Activated T-cell treated with anti-CD3 and anti-CD28 coated beads, Interleukin-2, amount 50 U/mL, for 72 hours (primary cell): ENCODE measurements at places on chromosomes 6 and 20. TPM values are rescaled to one million over a fixed set of nuclear protein-coding genes. Genes with fewer than 3 reads are reported as not detected.

GRCh38 chr6:30689022-30689865, 1.5 kb downstream of the NRM start:
- peaks cover 41% of the 10 kb centered on the region for H3K4me1 ChIP-seq
- H3K27ac ChIP-seq: peak overlapping the region; percentile 27
- H3K4me3 ChIP-seq: peak overlapping the region; percentile 98
- peaks cover 22% of the 10 kb centered on the region for H3K36me3 ChIP-seq
- no peak for DNase-seq

DNA sequence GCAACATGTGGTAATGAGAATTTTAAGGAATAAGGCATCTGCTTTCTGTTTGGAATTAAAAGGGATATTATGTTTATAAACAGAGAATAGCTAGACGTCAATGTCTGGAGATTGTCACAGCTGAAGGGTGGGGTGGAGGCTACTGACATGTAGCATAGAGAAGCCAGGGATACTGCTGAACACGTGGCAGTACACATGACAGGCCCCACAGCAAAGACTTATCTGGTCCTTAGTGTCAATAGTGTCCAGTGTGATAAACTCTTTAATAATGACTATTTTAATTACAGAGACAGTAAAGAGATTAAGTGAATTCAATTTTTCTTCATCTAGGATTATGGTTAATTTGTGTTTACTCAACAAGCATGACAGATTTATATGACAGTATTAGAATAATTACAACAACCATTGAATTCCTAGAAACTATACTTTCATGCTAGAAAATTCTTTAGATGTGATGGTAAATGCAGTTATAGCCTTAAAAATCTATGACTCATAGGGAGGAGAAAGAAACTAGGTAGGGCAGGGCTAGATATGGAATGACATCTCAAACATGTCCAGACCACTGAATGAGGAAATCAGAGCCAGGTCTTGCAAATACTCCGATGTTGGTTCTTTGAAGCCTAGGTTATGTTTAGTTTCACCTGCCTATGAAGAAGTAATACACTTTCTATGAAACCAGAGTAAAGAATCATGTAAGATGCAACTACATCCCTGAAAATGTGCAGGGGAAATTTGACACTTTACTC, 399.5 kb downstream of the PHF3 start:
- no peaks in the 10 kb centered on the region for H3K4me1 ChIP-seq
- H3K4me3 ChIP-seq: no peak overlapping the region
- H3K27ac ChIP-seq: no peak overlapping the region
- no peaks in the 10 kb centered on the region for H3K27me3 ChIP-seq
- no peak for DNase-seq
- H3K36me3 ChIP-seq: no peaks in the 10 kb centered on the region

DNA sequence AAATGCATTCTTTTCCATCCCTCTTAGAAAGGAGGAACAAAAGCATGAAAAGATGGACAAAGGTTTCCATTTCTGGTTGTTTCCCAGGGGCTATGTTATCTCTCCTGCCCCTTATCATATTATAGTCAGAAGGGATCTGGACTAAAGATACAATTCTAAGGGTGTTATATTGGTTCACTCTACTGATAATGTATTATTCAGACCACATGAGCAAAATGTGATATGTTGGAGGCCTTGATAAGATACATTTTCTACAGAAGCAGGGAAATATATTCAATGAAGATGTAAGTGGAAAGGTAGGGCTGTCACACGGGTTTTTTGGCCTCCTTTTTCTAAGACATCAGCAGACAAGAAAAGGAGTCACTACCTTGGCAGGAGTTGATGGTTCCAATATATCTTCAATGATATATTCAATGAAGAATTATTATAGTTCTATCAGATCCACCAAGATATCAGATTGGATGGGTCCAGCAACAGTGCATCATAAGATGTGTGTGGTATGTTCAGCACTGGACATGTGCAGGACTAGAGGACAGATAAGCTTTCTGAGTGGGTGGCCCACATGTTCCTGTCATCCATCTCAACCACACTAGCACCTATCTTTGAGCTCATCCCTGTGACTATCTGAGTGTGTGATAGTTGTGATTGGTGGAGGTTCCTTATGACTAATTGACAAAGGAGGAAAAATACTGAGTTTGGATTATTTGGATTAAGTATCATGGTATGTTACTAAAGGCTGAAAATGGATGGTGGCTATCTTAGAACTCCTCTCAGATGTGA, 5.7 kb upstream of the ZKSCAN3 start:
- peaks cover 9% of the 10 kb centered on the region for H3K27me3 ChIP-seq
- H3K4me1 ChIP-seq: no peaks in the 10 kb centered on the region
- H3K4me3 ChIP-seq: no peak overlapping the region
- peaks cover 17% of the 10 kb centered on the region for H3K36me3 ChIP-seq
- DNase-seq: no peak
- no peak overlapping the region for H3K27ac ChIP-seq

- H3K27me3 ChIP-seq: peaks cover 7% of the 10 kb centered on the region
- no peak overlapping the region for H3K27ac ChIP-seq
- no peaks in the 10 kb centered on the region for H3K36me3 ChIP-seq
- H3K4me1 ChIP-seq: peaks cover 6% of the 10 kb centered on the region
- DNase-seq: no peak
Observed at GRCh38 chr6:151118461-151119123, 121.2 kb upstream of the AKAP12 start.

- no peak overlapping the region for H3K27ac ChIP-seq
- no peak overlapping the region for H3K4me3 ChIP-seq
- no peaks in the 10 kb centered on the region for H3K27me3 ChIP-seq
Observed at GRCh38 chr6:127844529-127844928, 56.3 kb downstream of the THEMIS start.

DNA sequence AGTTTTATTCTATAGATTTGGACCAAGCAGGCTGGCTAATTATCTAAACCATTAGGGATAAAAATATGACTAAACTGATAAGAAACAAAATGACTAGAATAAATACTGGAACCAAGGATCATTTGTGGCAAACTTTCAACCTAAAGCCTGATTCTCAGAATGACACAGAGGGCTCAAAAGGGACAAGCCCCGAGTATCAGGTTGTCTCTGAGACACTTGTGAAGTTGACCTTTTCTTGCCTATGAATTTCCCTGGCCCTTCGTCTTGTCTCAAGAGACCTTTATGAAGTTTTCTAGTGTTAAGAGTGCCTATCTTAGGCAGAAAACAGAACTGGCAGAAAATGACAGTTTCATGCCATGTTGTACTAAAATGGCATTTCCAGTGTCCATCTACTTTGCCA, 68.3 kb downstream of the IMPG1 start:
- no peaks in the 10 kb centered on the region for H3K4me1 ChIP-seq
- H3K27ac ChIP-seq: no peak overlapping the region
- H3K4me3 ChIP-seq: no peak overlapping the region
- H3K36me3 ChIP-seq: no peaks in the 10 kb centered on the region

DNA sequence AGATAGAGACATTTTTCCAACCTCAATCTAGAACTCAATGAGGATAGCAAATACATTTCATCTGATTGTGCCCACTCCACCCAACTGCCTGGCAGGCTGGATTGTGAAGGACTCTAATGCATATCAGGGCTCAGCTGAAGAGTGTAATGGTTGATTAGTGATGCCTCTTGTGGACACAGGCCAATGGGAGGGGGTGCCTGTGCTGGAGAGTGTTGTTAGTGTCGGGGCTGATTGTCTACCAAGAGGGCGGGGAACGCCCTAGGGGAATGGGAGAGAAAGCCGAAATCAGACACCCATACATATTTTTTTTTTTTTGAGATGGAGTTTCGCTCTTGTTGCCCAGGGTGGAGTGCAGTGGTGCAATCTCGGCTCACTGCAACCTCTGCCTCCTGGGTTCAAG, 103.7 kb upstream of the SALL4 start:
- H3K27me3 ChIP-seq: no peaks in the 10 kb centered on the region
- H3K4me1 ChIP-seq: no peaks in the 10 kb centered on the region
- no peak for DNase-seq
- H3K36me3 ChIP-seq: no peaks in the 10 kb centered on the region
- H3K27ac ChIP-seq: no peak overlapping the region

- no peak overlapping the region for H3K27ac ChIP-seq
- peaks cover 2% of the 10 kb centered on the region for H3K36me3 ChIP-seq
- H3K4me1 ChIP-seq: peaks cover 6% of the 10 kb centered on the region
Observed at GRCh38 chr6:2719093-2719455, 31.6 kb downstream of the MYLK4 start.

GRCh38 chr6:56850626-56851025, 104.3 kb upstream of the BEND6 start:
- H3K27me3 ChIP-seq: peaks cover 48% of the 10 kb centered on the region
- H3K4me3 ChIP-seq: peak overlapping the region; percentile 81
- peaks cover 13% of the 10 kb centered on the region for H3K4me1 ChIP-seq

DNA sequence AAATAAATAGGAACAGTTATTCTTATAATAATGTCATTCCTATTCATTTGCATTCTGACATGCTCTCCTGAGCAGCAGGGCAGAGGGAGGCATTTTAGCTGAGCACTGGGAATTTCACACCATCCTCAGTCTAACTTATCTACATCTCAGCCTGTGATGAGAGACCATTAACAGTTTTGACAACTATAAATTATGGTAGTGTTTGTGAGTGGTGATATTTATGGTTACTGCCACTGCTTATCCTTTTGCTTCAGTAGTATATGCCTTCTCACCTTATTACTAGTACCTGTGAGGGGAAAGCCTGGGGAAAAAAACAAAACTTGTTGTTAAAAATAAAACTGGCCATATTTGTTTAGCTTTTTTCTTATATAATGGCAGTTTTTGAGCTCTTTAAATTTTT, 17.0 kb upstream of the CHD6 start:
- DNase-seq: no peak
- H3K36me3 ChIP-seq: no peaks in the 10 kb centered on the region
- peaks cover 7% of the 10 kb centered on the region for H3K4me1 ChIP-seq
- H3K27me3 ChIP-seq: peaks cover 16% of the 10 kb centered on the region
- H3K4me3 ChIP-seq: no peak overlapping the region

DNA sequence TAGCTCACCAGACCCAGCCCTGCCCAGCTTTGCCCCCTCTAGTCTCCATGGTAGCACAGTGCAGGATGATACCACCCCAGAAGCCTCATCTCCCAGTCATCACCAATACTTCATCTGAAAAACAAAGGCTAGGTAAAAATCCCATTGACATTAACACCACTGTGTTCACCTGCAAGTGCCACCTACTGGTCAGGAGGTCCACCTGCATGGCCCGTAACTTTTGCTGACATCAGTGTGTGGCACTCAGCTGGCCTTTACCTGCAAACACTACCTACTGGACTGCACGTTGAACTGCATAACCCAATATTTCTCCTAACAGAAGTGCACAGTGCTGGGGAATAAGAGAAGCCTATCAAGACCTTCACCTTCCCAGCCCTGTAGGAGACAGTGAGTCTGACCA, 234.7 kb upstream of the ADGRB3 start:
- no peak overlapping the region for H3K27ac ChIP-seq
- no peaks in the 10 kb centered on the region for H3K36me3 ChIP-seq
- no peak for DNase-seq

DNA sequence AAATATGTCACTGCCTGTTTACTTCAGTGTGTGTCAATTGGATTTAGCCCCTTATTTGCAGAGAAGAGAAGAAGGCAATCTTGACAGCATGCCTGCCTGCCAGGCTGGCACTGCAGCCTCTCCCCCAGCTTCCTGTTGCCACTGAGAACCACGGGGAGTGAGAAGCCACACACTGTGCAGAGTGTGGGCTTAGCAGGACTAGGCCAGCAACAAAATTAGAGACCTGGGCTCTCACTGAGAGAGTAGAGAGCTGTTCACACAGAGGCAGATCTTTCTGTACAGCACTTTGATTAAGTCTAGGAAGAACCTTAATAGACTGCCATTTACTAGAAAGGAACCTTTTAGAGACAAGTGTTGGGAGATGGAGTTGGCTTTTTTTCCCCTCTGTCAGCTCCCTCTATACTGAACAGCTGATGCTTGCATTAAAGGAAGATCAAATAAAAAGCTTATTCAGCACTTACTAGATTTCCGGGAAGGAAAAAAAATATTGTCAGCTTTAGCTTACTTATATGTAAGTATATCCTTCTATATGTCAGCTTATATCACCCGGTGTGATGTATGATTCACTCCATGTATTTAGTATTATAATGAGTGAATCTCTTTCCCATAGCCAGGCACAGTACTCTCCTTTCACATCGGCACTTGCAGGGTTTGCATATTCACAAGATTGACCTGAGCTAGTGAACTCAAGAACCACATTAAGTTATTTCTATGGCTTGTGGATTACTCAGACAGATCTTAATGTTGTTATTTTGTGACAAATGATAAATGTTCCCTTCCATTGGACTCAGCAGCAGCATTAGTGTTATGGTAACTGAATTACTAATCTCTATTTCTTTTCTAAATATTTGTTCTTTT, 851.0 kb upstream of the EPHA7 start:
- H3K27me3 ChIP-seq: no peaks in the 10 kb centered on the region
- no peak overlapping the region for H3K27ac ChIP-seq

DNA sequence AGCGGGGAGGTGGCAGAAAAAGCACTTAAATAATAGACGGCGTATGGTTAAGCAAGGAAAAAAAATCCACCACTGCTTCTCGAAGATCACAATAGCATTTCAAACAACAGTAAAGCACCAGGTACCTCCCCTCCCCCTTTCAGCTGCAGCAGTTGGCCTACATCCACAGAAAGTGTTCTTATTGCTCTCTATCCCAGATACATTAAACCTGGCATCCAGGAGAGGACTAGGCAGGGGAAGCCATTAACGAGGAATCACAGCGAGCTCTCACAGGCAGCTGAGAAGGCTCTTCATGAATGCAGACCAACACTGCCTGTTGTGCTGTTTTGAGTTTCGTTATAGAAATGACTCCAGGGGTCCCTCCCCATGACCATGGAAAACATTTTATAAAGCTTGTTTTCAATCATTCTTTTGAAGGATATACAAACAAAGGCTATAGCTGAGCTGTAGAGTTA, 11.8 kb downstream of the FYN start:
- no peak for DNase-seq
- H3K27ac ChIP-seq: peak overlapping the region; percentile 99
- H3K4me1 ChIP-seq: peaks cover 100% of the 10 kb centered on the region

DNA sequence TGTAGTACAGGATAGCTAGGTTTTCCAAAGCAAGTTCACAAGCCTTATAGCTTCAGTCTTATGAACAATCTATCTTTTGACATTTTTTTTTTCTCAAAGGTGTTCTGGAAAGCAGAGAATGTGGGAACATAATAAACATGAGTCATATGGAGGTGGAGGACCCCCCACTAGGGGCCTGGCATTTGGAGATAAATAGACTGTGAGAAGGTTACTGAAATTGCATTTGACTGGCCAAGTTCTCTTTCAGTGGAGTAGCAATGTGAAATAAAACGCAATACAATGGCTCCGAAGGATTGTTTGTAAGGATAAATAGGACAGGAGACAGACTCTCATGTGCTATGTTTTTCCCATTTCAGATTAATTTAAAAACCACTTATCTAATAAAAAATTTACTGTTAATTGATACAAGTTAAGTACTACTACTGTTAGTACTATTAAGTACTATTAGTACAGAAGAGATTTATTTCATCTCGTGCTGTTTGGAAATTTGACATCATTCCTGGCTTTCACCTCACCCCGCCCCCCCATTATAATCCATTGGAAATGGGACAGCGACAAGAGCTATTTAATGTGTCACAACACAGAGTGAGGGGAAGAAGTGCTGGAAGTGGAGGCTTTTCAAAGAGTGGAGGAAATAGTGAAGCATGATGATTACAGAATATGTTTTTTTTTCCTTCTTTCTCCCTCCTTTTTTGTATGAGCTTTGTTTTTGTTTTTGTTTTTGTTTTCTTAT, 122.6 kb upstream of the ID4 start:
- DNase-seq: no peak
- no peak overlapping the region for H3K4me3 ChIP-seq
- H3K4me1 ChIP-seq: no peaks in the 10 kb centered on the region
- no peaks in the 10 kb centered on the region for H3K27me3 ChIP-seq

NTSR1 gene
- not detected for total RNA-seq

LST1 gene
- total RNA-seq: 24.6 TPM

WFDC5 gene
- not detected for total RNA-seq

MAK gene
- total RNA-seq: 0.48 TPM

TMEM244 gene
- total RNA-seq: not detected
